Activated T-helper 1 cell treated with anti-CD3 and anti-CD28 coated beads, Interleukin-2, amount 50 U/mL, for 16 hours (primary cell): ENCODE measurements at places on chromosomes 3 and 15.

- DNase-seq, result no peak
These were observed 31.8 kb upstream of the PSMD6 start for GRCh38 chr3:64055076-64055475.

DNA sequence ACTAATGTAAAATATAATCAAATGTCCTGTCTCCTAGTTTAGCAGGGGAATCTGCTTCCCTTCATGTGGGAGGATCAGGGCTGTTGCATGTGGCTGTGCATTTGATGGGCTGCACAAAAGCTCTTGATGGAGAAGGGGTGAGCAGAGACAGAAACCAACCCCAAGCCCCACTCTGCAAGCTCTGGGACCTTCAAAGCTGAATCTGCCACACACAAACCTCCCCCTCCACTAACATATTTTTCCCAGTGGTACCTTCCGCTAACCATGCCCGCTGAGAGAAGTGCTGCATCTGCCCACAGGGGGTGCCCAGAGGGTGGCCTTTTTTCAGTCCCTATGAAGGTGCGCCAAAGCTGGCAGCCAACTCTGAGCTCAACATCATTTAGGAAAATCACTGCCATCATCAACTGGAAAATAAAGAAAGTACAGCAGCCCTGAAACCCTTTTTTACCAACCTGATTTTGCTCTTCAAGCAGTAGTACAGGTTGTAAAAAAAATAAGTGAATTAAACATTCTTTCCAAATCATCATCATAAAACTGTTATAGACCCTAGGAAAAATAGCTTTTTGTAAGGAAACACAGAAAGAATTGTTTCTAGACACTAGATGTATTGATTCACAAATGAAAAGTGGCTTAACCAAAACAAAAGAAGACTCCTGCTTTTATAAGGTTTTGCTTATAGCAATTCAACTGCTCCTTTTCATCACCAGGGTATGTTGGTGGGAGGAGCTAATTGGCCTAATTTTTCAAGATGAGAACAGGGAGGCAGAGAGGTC is 97.0 kb downstream of the HHLA2 start:
- no peak for DNase-seq

GRCh38 chr3:56633602-56634535 is 49.2 kb downstream of the TASOR start:
- DNase-seq, result no peak

GRCh38 chr3:46671541-46672348 is 21.7 kb downstream of the ALS2CL start:
- no peak for DNase-seq

GRCh38 chr15:89163271-89164055 is 57.9 kb downstream of the RLBP1 start:
- DNase-seq, result no peak

DNA sequence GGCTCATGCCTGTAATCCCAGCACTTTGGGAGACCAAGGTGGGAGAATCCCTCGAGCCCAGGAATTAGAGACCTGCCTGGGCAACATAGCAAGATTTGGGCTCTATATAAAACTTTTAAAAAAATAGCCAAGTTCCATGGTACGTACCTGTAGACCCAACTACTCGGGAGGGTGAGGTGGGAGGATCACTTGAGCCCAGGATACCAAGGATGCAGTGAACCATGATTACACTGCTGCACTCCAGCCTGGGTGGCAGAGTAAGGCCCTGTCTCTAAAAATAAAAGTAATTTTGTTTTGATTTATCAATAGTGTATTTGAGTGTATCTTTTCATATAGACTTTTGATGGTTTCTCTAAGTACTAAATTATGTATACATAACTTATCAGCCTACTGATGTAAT is 63.1 kb downstream of the LSM3 start:
- DNase-seq, result no peak

DNA sequence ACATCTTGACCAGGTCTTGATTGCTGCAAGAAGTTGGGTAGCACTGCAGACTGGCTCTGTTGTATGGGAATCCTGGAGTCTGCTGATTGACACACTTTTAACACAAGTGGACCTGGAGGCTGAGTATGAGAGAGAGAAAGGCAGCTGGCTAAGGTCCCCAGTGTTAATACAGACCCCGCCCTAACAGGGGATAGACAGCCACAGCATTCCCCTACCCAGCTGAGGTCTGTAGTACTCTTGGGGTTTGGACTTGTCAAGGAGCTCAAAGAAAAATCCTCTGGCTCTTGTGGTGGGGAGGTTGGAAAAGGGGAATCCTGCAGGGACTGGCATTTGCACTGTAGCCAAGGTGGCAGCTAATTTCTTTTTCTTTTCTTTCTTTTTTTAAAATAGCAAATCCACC is 192.7 kb downstream of the ZNF621 start:
- no peak for DNase-seq

- DNase-seq, result no peak
These were observed 2.3 kb downstream of the MINDY4B start for GRCh38 chr3:150902988-150903387.

- DNase-seq, result no peak
These were observed 441.4 kb downstream of the CNTN3 start for GRCh38 chr3:74173090-74173489.

DNA sequence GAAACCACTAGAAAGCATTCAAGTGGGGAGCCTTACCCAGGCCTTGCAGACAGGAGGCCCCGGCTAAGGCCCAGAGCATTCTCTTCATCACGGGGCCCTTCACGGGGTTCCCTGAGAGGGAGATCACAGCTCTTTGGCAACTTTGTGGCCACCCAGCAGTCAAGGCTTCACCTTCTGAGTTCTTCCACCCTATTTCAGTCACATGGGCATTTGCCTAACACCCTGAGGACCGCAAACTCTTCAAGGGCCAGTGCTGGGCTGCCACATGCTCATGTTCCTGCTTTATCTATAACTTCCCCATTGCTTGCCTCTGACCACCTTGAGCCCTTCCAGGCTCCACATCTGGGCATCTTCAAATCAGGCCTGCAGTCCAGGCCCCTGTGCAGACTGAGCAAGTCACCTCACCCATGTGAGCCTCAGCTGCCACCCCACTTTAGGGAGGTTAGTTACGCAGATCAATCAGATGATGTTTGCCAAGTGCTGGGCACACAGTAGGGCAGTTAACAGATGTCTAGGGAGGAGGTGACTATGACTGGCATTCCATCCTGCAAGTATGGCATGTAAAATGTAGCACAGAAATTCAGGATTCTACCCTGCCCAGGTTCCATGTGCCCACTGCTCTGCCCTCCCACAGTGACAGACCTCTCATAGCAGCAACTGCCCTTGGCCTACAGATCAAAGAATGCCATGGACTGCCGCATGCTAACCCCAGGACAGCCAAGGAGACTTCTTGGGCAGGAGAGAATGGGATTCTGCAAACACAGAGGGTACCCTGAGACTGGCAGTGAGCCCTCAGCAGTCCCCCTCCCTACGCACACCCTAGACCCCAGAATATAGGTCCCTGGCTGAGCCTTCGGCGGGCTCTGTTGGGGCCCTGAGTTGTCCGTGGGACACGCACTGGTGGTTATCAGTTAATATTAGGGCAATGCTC is 37.6 kb upstream of the ZNF710 start:
- no peak for DNase-seq

DNA sequence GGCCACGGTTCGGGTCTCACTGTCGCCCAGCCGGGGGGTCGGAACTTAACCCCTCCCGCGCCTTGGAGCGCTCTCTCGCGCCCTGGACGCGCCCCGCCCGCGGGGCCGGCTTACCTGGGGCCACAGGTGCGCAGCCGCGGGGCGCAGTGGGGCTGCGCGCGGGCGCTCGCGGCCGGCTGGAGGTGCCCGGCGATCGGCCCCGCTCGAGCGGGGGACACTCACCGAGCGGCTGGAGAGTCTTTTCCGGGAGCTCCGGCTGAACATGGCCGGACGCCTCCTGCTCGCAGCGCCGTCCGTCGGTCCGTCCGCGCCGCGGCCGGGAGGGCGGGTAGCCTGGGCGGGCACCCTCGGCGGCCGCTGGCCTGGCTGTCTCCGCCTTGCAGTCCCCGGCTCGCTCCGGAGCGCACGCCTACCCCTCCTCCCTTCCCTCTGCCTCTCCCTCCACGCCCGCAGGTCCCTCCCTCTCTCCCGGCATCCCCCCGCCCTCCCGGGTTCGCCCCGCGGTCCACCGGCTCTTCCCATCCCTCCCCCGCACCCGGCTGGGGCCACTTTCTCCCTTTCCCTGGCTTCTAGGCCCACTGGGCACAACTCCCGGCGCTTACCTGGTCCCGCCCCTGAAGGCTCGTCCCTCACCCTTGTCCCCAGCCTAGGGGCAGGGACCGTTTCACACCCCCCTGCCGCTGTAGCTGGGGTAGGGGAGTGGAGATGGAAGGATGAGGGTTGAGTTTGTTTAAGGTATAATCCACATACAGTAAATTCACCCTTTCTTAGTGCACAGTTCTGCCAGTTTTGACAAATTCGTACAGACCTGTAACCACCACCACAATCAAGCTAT is 220.1 kb upstream of the PRICKLE2 start:
- DNase-seq, result no peak

- DNase-seq, result no peak
These were observed 93.3 kb upstream of the HACD2 start for GRCh38 chr3:123678108-123678511.

GRCh38 chr15:52179278-52180195 is 11.7 kb downstream of the GNB5 start:
- peak; percentile 79 for DNase-seq

- DNase-seq, result no peak
These were observed 929.2 kb upstream of the CFAP20DC start for GRCh38 chr3:59978979-59979378.

GRCh38 chr3:59131016-59131766 is 81.4 kb upstream of the CFAP20DC start:
- no peak for DNase-seq

DNA sequence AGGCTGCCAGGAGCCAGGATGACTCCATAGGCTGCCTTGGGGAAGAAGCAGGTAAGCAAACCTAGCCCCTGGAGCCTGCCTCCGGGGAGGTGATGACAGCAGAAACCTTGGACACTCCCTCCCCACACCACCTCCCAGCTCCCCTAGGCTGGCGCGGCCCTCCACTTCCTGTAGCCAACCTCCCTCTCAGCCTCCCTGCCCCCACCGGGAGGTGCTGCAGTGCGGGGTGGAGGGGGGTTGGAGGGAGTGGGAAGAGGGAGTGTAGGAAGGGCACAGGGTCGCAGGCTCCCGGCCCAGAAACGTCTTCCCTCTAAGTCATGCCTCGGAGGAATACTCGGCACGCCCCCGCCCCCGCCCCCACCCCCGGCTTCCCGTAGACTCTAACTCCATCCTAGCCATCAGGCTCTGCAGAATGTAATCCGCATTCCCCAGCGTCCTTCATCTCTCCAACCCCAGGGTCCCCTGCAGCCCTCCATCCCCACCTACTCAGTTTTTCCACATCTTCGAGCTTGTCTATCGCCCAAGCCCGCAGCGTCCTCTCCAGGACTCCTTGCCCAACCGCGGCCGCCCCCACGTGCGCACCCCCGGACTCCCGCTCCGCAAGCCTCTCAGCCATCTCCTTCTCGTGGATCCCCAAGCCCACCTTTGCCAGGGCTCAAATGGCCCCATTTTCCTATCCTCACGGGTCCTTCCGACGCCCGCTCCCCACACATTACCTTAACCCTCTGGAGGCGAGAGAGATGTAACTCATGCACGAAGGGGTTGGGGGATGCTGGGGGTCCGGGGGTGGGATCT is 528 bp downstream of the LPCAT4 start:
- DNase-seq, result peak; percentile 15
